ENCODE measurements at places on chromosomes 13 and 19. TPM values are rescaled to one million over a fixed set of nuclear protein-coding genes. Genes with fewer than 3 reads are reported as not detected.

Gene RLN3
- total RNA-seq, result not detected

Gene MBD3L2
- not detected for total RNA-seq

Gene SLC10A2
- not detected for total RNA-seq

- H3K27ac ChIP-seq, result no peak overlapping the region
- peaks cover 16% of the 10 kb centered on the region for H3K27me3 ChIP-seq
- H3K4me1 ChIP-seq, result peaks cover 10% of the 10 kb centered on the region
- peak overlapping the region; percentile 0 for H3K4me3 ChIP-seq
- DNase-seq, result no peak
Measured at GRCh38 chr19:47315125-47315821, 5.6 kb downstream of the C5AR1 start.

DNA sequence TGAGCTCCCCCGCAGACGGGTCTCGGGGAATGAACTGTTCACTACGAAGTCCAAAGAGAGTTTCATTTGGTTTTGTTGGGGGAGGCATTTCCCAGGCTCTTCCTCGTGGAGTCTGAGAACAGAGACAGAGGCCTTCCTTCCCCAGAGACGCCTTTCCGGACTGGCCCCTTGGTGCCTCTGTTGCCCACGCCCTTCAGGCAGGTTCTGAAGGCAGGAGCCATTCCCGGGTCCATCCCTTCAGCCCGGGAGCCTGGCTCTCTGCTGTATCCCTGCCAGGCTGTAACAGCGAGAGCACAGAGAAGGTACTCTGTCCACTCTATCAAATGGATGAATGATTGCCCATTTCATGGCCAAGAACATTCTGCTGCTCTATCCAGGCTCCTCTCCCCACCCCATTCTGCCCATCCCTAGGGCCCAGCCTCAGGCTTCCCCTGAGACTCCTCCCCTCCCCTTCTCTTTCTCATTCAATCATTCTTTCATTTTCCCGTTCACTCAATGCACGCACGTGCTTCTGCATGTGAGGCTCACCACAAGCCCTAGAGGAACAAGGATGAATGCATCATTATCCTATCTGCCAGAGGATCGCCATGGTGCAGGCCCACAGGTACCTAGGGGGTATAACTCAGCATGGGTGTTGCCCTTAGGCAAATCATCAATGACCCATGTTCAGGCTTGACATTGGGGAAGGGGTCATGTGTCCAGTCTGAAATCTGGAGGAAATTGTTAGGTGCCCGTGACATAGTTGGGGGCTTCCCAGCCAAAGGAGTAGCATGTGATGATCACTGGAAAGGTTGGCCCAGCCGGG is 298.6 kb downstream of the ZNF536 start:
- no peak for DNase-seq
- H3K4me1 ChIP-seq, result peaks cover 3% of the 10 kb centered on the region
- H3K27ac ChIP-seq, result no peak overlapping the region

DNA sequence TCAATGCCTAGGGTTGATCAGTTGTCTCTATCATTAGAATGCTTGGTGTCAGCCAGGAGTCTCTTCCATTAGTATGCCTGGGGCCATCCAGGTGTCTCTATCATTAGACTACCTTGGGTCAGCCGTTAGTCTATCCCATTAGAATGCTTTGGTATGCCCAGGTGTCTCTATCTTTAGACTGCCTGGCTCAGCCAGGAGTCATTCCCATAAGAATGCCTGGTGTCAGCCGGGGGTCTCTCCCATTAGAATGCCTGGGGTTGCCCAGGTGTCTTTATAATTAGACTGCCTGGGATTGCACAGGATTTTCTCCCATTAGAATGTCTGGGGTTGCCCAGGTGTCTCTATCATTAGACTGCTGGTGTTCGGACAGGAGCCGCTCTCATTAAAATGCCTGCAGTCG is 1442.9 kb downstream of the UQCRFS1 start:
- H3K36me3 ChIP-seq, result peaks cover 43% of the 10 kb centered on the region
- no peak for DNase-seq
- no peak overlapping the region for H3K4me3 ChIP-seq
- H3K27ac ChIP-seq, result no peak overlapping the region
- no peaks in the 10 kb centered on the region for H3K27me3 ChIP-seq
- H3K4me1 ChIP-seq, result no peaks in the 10 kb centered on the region

DNA sequence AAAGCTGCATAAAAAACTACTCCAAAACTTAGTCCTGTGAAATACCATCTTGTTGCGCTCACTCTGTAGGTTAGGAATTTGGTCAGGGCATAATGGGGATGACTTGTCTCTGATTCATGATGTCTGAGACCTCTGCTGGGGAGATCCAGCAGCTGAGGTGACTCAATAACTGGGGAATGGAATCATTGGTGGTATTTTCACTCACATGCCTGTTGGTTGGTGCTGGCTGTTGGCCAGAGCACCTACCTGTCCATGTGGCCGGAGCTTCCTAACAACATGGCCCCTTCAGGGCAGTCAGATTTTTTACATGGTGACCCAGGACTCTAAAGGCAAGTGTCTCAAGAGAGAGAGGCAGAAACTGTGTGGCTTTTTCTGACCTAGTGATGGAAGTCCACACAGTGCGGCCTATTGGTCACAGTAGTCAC is 7.4 kb upstream of the ESD start:
- no peak overlapping the region for H3K27ac ChIP-seq
- no peak for DNase-seq
- H3K4me1 ChIP-seq, result no peaks in the 10 kb centered on the region
- peaks cover 12% of the 10 kb centered on the region for H3K27me3 ChIP-seq
- H3K36me3 ChIP-seq, result no peaks in the 10 kb centered on the region

DNA sequence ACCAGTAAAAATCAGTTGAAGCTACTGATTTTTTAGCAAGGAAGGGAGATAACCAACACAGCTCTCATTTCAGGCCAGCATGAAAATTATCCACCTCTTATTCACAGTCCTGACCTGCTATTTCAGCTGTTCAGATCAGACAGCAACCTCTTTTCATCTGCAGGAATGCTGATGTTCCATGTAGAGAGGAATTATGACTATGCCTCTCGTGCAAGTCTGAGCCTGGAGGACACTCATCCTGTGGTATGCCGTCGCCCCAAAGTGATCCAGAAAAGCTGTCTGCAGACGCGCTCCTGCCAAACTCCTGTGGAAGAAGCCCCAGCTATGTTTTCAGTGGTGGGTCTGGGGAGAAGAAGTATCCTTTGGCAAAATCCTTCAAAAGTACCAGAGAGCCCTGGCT is 563.5 kb upstream of the SLITRK1 start:
- H3K27ac ChIP-seq, result no peak overlapping the region
- no peak for DNase-seq
- no peaks in the 10 kb centered on the region for H3K4me1 ChIP-seq
- no peak overlapping the region for H3K4me3 ChIP-seq
- H3K27me3 ChIP-seq, result no peaks in the 10 kb centered on the region
- no peaks in the 10 kb centered on the region for H3K36me3 ChIP-seq

DNA sequence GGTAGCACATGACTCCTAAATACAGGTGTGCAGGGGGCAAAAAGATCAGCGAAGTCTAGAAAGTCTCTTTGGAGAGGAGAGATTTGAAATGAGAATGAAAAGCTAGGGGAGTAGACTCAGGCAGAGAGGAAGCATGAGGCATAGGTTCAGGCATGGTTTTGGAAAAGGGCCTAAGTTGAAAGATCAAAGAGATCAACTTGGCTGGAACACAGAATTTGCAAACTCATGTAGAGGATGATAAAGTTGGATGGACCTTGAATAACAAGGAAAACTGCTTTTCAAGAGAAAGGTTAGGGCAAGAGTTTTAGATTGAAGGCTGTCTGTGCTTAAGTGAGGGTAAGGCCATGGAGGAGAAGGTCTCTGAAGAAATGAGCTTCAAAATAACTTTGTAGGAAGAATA is 47.4 kb upstream of the UBAC2 start:
- DNase-seq, result no peak
- H3K27me3 ChIP-seq, result peaks cover under 1% of the 10 kb centered on the region
- no peak overlapping the region for H3K27ac ChIP-seq
- no peaks in the 10 kb centered on the region for H3K36me3 ChIP-seq

DNA sequence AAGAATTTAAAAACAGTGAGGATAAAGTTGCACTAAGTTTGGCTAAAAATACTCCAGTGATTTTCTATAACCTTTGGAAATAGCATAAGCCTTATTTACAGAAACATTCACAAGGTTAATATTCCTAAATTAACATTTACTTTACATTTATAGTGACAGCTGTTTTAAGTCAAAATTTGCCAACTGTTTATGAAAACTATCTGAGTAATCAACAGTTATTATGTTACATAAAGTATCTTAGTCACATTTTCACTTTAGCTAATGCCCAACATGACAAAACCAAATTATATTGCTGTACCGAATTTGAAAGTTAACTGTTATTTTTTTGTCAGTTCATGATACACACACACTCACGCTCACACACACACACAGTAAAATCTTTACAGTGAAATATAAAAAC is 1.2 kb downstream of the TNFRSF19 start:
- no peak overlapping the region for H3K27ac ChIP-seq
- DNase-seq, result no peak
- peaks cover 16% of the 10 kb centered on the region for H3K27me3 ChIP-seq
- no peaks in the 10 kb centered on the region for H3K36me3 ChIP-seq

DNA sequence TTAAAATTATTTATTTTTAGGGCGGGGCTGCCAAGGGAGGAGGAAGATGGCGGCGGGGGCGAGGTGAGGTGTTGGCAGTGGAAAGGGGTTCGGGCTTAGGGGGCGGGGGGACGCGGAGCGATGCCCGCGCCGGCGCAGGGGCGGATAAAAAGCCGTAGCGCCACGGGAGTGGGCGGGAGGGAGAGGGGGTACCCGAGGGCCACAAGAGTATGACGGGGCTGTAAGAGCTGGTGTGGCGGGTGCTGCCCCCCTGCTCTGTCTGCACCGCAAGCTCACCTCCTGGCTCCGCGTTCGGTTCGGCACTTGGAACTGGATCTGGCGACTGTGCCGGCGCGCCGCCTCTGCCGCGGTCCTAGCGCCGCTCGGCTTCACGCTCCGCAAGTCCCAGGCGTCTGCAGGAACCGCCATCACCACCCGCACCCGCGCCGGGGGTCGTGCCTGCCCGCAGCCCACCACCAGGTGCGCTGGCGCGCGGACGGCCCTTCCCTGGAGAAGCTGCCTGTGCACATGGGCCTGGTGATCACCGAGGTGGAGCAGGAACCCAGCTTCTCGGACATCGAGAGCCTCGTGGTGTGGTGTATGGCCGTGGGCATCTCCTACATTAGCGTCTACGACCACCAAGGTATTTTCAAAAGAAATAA is 265.2 kb upstream of the SGCG start:
- no peaks in the 10 kb centered on the region for H3K4me1 ChIP-seq
- no peaks in the 10 kb centered on the region for H3K36me3 ChIP-seq
- peaks cover 13% of the 10 kb centered on the region for H3K27me3 ChIP-seq
- DNase-seq, result no peak

GRCh38 chr19:28489126-28489660 is 723.8 kb downstream of the UQCRFS1 start:
- DNase-seq, result no peak
- no peak overlapping the region for H3K4me3 ChIP-seq
- peak overlapping the region; percentile 43 for H3K27ac ChIP-seq
- no peaks in the 10 kb centered on the region for H3K36me3 ChIP-seq
- H3K4me1 ChIP-seq, result no peaks in the 10 kb centered on the region

- H3K27ac ChIP-seq, result no peak overlapping the region
- H3K27me3 ChIP-seq, result peaks cover 11% of the 10 kb centered on the region
Measured at GRCh38 chr19:31616031-31616430, 266.8 kb upstream of the TSHZ3 start.

Data from natural killer cell treated with Interleukin-12 subunit alpha and Interleukin-12 subunit beta and Interleukin-15 and Interleukin-18, amount 100 ng/mL, for 72 hours (primary cell).